ENCODE measurements at places on chromosomes 3 and 15. TPM values are rescaled to one million over a fixed set of nuclear protein-coding genes. Genes with fewer than 3 reads are reported as not detected.

GRCh38 chr3:179189759-179190158 lies 41.6 kb downstream of the PIK3CA start:
- peaks cover 4% of the 10 kb centered on the region for H3K4me1 ChIP-seq
- peak; percentile 41 for DNase-seq
- H3K27me3 ChIP-seq = no peaks in the 10 kb centered on the region
- no peak overlapping the region for H3K27ac ChIP-seq
- no peak overlapping the region for H3K4me3 ChIP-seq
- no peaks in the 10 kb centered on the region for H3K36me3 ChIP-seq

GRCh38 chr15:44591326-44591725 lies 54.4 kb downstream of the EIF3J start:
- H3K36me3 ChIP-seq = peaks cover 41% of the 10 kb centered on the region
- H3K27ac ChIP-seq = no peak overlapping the region
- no peaks in the 10 kb centered on the region for H3K4me1 ChIP-seq
- no peaks in the 10 kb centered on the region for H3K27me3 ChIP-seq

DNA sequence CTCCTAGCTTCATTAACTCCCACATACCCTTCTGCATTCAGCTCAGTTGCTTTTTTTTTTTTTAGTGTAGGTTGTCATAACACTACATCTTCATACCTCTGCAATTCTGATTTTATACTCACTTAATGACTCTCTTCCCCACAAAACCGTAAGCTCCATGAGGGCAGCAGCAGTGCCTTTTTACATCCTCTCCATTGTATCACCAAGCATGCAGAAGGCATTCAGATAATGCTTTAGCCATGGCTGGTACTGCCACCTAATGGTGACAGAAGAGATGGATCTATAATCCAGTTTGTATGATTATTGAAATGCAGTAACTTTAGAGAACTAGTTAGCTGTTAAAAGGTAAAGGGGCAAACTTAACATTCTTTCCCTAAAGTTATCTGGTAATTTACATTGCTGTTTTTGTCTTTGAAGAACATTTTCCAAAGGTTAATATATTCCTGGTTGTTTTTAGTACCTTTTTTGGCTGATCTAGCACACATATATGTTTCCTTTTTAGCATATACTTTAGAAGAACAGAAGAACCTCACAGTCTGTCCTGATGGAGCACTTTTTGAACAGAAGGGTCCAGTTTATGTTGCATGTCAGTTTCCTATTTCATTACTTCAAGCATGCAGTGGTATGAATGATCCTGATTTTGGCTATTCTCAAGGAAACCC lies 36.8 kb downstream of the ATP1B3 start:
- H3K4me3 ChIP-seq = no peak overlapping the region
- peak; percentile 34 for DNase-seq
- no peaks in the 10 kb centered on the region for H3K4me1 ChIP-seq
- no peaks in the 10 kb centered on the region for H3K27me3 ChIP-seq
- peaks cover 28% of the 10 kb centered on the region for H3K36me3 ChIP-seq

- no peak for DNase-seq
- no peak overlapping the region for H3K4me3 ChIP-seq
- H3K27ac ChIP-seq = no peak overlapping the region
- H3K27me3 ChIP-seq = no peaks in the 10 kb centered on the region
- H3K36me3 ChIP-seq = no peaks in the 10 kb centered on the region
- H3K4me1 ChIP-seq = no peaks in the 10 kb centered on the region
Observed at GRCh38 chr3:164371681-164372080, 706.6 kb downstream of the SI start.

- no peaks in the 10 kb centered on the region for H3K36me3 ChIP-seq
- no peaks in the 10 kb centered on the region for H3K4me1 ChIP-seq
- H3K27me3 ChIP-seq = no peaks in the 10 kb centered on the region
- H3K4me3 ChIP-seq = no peak overlapping the region
Observed at GRCh38 chr3:67564008-67564407, 90.4 kb downstream of the SUCLG2 start.

DNA sequence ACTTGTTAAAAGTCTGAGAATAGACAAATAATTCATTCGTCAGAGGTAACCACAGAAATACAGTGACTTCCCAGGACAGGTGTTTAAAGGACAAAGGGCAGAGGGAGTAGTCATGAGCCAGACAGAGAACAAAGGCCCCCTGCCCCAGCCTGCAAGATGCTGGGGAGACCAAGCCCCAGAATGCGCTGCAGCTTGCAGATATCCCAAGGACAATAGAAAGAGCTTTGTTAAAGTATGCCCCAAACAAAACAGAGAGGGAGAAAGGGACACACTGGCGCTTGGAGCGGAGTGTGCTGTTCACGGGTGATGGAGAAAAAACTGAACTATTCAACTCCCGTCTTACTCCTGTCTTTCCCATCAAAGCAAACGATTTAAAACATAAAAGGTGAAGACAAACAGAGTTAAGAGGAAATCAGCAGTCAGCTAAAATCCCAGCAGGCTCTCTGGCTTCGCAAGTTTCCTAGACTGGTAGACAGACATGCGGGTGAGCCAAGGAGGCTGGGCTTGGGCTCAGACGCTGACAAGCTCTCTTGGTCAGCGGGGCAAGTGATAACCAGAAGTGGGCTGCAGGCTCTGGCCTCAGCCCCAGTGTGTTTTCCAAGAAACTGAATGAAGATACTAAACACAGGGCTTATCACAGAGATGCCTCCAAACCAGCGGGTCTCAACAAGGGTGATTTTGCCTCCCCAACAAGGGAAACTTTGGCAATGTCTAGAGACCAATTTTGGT lies 130.1 kb downstream of the UACA start:
- DNase-seq = no peak
- peaks cover 8% of the 10 kb centered on the region for H3K27me3 ChIP-seq
- no peaks in the 10 kb centered on the region for H3K36me3 ChIP-seq
- H3K27ac ChIP-seq = no peak overlapping the region
- peaks cover 5% of the 10 kb centered on the region for H3K4me1 ChIP-seq
- no peak overlapping the region for H3K4me3 ChIP-seq

The TTLL13 gene
- total RNA-seq = 0.14 TPM

The MESP2 gene
- not detected for total RNA-seq
